ENCODE measurements at places on chromosomes 5 and 9.

- no peak for DNase-seq
These were observed 42.2 kb upstream of the CEP72 start for GRCh38 chr5:569868-570361.

DNA sequence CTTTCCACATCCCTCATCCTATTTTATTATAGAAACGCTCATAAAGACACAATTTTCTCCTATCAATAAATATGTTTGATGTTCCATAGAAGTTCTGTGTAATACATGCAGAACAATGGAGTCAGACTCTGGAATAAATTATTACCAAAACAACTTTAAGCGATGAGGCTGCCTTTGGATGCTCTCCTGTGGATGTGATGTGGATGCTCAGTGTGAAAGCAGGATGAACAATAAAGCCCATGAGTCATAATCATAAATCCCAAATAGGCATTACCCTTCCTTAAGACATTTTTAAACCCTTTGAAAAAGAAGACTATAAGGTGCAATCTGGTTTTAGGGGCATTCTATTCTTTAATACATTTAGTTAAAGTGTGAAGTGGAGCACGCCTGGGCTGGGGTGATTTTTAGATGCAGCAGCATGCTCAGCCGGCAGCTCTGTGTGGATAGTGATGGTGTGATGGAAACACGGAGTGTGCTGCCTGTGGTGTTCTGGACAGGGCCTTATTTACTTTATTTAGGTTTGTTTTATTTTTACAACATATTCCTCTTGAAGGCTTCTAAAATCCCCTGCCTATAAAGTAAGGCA is 991.4 kb downstream of the PTPRD start:
- DNase-seq, result no peak

- no peak for DNase-seq
These were observed 419.5 kb upstream of the CTNND2 start for GRCh38 chr5:12323637-12324229.

DNA sequence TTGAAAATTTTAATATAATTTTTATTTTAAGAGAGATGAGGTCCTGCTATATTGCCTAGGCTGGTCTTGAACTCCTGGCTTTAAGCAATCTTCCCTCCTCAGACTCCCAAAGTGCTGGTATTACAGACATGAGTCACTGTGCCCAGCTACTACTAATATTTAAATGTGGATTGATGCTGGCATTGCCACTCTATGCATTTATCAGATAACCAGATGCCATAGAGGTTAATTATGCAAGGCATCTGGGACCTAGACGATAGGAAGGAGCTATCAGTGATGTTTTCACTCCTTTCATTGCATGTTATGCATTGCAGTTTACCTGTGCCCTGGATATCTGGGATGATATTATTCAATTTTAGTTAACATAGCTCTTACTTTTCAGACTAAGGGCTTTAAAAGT is 127.0 kb downstream of the RPS23 start:
- DNase-seq, result no peak

DNA sequence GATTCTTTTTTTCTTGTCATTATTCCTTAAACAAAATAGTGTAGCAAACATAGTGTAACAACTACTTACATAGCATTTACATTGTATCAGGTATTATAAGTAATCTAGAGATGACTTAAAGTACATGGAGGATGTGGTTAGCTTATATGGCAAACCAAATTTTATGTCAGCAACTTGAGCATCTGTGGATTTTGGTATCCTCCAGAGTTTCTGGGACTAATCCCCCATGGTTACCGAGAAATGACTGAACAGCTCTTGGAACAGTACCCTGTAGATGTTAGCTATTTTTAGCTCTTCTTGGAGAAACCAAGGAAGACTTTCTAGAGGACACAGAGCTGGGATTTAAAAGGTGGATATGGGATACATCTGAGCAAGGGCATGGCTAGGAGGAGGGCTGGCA is 157.6 kb upstream of the KLF4 start:
- DNase-seq, result no peak

- DNase-seq, result no peak
These were observed 126.6 kb downstream of the BARX1 start for GRCh38 chr9:93828331-93829097.

DNA sequence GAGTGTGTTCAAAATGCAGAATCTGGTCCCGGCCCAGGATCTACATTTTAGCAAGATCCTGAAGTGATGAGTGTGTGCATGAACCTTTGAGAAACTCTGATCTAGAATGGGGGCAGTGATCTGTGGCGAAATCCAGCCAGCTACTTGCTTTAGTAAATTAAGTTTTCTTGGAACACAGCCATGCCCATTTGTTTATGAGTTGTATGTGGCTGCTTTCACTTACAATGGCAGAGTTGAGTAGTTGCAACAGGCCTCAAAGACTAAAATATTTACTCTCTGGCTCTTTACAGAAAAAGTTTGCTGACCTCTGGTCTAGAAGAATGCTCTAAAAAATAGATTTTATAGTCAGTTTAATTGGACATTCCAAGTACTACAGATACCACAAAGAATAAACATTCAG is 588.3 kb downstream of the BNC2 start:
- DNase-seq, result no peak

DNA sequence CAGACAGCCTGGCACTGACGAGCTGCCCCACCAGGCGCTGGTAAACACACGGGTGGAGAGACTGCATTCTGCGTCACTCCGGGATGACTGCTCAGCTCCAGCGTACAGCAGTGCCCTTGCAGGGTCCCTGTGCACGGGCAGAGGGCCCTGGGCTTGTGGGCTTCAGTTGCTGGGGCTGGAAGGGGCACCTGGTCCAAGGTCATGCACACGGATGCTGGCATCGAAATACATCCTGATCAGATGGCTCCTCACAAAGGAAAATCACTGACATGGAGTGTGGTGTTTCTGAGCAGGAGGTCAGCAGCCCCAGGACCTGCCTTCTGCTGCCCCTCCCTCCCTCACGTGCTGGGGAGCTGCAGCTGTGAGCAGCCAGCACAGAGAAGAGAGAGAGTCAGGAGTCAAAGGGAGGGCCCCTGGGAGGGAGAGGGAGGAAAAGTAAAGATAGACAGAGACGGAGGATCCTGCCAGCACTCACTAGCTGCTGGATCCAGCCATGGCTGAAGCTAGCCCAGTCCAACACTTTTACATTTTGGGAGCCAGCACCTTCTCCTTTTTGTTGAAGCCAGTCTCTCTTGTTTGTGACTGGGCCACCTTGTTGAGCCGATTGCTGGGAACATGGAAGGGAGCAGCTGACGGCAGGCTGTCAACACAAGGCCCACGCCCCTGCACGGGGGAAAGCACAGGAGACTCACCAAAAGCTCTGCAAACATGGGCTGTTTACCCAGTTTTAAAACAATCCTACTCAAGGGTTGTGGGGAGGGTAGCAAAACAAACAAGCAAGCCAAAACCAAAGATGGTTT is 166.5 kb upstream of the PHYKPL start:
- no peak for DNase-seq

GRCh38 chr5:2759091-2759490 is 7.6 kb upstream of the IRX2 start:
- DNase-seq, result no peak

- DNase-seq, result no peak
These were observed 44.3 kb downstream of the GLRA1 start for GRCh38 chr5:151880324-151880723.

DNA sequence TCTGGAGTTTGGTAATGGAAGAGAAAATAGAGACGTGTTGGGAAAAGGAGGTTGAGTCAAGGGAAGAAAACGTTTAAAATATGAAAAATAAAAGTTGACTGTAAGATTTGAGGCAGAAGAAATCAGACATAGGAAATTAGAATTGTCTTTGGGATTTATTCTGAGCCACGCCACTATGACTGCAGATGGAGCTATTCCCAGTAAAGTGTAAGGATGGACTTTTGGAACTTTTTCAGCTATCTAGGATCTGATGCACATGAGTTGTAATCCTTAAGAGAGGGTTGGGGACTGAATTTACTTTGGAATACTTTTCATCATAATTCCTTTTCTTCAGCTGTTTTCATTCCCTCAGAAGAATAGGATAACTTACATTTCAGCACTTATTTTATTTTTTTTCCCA is 336.7 kb downstream of the FAM170A start:
- no peak for DNase-seq

DNA sequence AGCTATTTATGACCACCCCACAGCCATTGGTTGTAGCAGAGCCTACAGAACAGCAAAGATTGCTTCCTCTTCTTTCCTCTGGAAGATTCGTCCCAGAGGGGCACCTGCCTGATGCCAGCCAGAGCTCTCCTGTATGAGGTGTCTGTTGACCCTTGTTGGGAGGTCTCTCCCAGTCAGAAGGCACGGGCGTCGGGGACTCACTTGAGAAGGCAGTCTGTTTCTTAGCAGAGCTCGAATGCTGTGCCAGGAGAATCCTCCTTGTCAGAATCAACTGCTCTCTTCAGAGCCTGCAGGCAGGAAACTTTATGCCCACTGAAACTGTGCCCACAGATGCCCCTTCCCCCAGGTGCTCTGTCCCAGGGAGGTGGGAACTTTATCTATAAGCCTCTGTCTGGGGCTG is 479.5 kb upstream of the IZUMO3 start:
- no peak for DNase-seq

GRCh38 chr9:95025213-95026147 is 292.0 kb downstream of the FANCC start:
- no peak for DNase-seq

GRCh38 chr9:75692309-75692708 is 198.2 kb upstream of the PCSK5 start:
- DNase-seq, result no peak

DNA sequence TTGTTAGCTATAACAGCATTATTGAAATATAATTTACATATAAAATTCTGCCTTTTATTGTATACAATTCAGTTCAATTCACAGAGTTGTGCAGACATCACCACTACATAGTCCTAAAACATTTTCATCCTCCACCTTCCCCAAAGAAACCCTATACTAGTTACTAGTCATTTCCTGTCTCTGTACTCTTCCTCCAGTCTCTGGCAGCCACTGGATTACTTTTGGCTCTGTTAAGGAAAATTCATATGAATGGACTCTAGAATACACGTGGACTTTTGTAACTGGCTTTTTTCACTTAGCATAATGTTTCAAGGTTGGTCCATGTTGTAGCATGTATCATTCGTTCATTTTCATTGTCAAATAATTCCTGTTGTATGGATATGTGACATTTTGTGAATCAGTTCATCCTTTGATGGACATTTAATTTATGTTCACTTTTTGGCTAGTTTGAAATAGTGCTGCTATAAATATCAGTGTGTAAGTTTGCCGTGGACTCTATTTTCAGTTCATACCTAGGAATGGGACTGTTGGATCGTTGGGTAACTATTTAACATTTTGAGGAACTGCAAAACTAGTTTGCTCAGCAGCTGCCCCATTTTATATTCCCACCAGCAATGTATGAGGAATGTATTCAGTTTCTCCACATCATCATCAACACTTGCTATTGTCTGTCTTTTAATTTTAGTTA is 9.7 kb downstream of the ICE1 start:
- no peak for DNase-seq

- DNase-seq, result no peak
These were observed 56.7 kb downstream of the SGCD start for GRCh38 chr5:156383510-156384265.

- DNase-seq, result no peak
These were observed 32.1 kb upstream of the POMT1 start for GRCh38 chr9:131470581-131470991.

GRCh38 chr9:94912700-94913249 is 186.3 kb downstream of the AOPEP start:
- DNase-seq, result no peak

- DNase-seq, result no peak
These were observed 4.6 kb upstream of the ISL1 start for GRCh38 chr5:51378448-51379330.

DNA sequence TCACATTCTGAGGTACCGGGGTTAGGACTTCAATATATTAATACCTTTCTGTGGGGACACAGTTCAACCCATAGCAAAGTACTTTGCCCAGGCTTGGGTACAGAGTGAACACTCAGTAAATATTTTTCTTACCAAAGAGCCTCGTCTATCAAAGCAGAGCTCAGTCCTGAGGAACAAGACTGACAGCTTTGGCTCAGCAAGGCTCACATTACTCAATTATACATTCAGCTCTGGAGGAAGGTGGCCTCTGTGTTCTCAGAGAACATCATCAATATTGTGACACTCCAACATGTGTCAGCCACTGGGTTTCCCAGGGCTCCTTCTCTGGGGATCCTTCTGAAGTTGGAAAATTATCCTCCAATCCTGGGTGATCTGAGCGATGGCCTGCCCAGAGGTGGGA is 186.4 kb downstream of the NMUR2 start:
- no peak for DNase-seq

DNA sequence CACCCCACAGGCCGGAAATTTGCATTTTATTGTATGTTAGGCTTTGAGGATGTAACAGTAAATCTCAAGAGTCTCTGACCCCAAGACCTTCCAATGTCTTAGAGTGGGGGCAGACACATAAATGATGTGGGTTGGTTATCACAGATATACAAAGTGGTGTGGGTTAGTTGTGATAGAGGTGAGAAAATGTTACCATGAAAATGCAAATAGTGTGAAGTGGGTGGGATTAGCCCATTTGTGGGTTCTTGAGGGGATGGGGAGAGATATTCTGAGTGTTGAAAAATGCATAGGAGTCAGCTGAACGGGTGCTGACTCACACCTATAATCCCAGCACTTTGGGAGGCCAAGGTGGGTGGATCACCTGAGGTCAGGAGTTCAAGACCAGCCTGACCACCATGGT is 7.9 kb upstream of the RNF145 start:
- DNase-seq, result no peak

GRCh38 chr5:93247105-93247504 is 333.9 kb downstream of the NR2F1-AS1 start:
- DNase-seq, result no peak

GRCh38 chr5:76471406-76471805 is 68.3 kb downstream of the IQGAP2 start:
- no peak for DNase-seq

- no peak for DNase-seq
These were observed 23.4 kb downstream of the CORO2A start for GRCh38 chr9:98168941-98169488.

DNA sequence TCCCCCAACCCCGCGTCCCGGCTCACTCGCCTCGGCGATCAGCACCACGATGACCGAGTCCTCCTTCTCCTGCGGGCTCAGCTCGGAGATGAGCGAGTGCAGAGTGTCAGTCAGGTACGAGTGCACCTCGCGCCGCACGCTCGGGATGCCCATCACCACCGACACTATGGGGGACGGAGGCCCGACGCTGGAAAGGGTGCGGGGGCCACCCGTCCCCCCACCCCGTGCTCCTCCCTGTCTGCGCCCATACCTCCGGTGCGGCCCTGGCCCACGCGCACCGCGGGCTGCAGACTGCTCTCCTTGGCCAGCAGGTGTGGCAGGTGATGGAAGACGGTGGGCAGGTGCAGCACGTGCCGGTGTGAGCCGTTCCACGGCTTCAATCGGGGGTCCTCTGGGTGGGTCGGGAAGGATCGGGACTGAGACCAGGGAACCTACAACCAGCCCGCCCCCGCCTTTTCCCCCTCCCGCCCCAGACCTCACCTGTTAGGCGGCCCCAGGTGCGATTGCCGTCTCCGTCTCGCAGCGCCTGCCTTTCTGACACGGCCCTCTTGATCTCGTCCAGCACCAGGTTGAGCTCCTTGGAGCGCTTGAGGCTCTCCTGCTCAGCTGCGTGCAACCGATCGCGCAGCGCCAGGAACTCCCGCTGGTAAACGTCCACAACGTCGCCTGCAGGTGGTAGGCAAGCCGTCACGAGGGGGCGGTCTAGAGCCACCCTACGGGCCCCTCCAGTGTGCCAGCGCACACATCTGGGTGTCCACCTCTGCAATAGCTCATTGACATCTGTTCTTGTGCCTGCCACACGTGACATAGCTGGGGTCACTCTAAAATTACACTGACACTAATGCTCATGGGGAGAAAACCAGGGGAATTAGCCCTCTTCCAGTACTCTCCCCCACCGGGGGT is 5.1 kb downstream of the MGAT4B start:
- no peak for DNase-seq

- no peak for DNase-seq
These were observed 387.9 kb downstream of the MAT2B start for GRCh38 chr5:163893281-163893680.
